ENCODE measurements at places on chromosomes 1 and 21.
A peak's percentile ranks its signal among the peaks of the same experiment; 100 is the strongest.

DNA sequence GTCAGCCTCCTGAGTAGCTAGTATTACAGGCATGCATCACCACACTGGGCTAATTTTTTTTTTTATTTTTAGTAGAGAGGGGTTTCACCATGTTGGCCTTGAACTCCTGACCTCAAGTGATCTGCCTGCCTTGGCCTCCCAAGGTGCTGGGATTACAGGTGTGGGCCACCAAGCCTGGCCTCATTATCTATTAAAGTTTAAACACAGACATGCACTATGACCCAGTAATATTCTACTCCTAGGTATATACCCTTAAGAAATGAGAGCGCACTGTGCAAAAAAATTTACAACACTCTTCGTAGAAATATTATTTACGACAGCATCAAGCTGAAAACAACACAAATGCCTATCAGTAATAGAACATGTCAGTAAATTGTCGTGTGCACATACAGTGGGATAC, 18.6 kb upstream of the SH2D1B start:
- DNase-seq: no peak

DNA sequence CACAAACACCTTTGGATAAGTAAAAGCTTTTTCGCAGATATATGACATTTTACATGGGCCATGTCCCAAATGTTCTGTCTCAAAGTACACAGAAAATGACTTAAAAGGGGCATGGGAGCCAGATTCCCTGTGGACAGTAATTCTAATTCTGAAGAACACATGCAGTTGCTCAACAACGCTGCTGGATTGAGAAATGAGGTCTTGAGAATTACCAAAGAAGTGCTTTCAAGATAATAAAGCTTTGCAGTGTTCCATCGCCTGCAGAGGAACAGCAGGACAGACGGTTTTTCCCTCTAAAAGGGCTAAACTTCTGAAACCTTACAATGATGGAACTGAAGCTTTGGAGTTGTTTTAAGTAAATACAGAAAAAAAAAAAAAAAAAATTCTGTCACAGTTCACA, 55.3 kb upstream of the HSPA13 start:
- no peak for DNase-seq

- DNase-seq: no peak
Observed at GRCh38 chr1:226743259-226743658, 4.2 kb upstream of the ITPKB start.

DNA sequence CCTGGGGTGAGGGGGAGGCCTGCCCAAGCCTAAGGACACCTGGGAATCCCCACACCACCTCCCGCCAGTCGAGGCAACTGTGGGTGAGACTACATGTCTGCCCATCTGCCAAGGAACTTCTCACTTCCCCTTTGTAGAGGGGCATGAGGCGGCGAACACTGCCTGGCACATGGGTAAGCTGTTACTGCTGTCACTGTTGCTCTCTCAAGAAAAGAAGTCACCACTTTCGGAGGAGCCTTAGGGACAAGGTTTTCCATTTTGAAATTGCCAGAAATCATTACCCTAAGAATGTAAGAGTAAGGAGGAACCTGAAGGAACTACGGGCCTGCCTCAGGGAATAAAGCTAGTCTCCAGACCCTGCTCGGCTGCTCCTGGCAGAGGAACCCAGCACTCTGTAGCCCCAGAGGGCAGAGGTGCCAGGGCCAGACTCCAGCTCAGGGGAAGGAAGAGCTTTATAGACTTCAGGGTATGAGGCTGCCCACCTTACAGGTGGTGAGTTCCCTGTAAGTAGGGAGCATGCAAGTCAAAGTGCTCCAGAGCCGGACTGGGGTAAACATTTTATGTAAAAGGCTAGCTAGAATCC, 23.3 kb downstream of the SLC2A1 start:
- DNase-seq: no peak

GRCh38 chr1:23563003-23563402, 3.7 kb upstream of the ID3 start:
- no peak for DNase-seq

DNA sequence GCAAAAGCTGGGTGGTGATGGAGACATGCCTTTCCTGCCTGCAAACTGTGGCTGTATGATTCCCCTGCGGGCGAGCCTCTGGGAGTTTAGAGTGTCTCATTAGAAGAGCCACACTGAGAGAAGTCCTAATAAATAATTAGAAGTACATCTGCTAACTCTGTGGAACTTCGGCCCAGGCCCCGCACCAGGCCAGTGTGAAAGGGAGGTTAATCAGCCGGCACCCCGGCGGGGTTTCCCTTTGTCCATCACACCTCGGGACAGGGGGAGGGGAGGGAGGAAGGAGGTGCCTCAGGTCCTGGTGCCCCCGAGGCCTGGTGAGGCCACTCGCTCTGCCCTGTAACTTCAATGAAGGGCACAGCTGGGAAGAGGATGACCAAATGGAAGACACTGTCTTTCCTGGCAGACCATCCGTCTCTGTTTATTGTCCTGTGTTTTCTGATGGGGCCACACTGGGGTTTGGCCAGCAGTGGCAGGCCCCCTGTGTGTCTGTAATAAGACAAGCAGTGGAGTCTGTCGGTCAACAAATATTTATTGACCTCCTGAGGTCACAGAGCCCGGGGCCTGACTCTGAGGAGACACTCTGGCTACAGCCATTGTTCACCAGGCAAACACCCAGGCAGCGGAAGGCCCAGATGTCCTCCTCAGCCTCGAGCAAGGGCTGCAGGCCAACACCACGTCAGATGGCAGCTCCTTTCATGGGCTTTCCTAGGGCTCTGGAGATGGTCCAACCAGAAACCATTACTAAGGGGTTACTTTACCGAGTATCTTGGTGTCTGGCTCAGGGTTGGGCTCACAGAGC, 267.5 kb upstream of the RAB4A start:
- DNase-seq: no peak

- DNase-seq: no peak
Observed at GRCh38 chr1:98906361-98906760, 98.3 kb downstream of the PLPPR5 start.

DNA sequence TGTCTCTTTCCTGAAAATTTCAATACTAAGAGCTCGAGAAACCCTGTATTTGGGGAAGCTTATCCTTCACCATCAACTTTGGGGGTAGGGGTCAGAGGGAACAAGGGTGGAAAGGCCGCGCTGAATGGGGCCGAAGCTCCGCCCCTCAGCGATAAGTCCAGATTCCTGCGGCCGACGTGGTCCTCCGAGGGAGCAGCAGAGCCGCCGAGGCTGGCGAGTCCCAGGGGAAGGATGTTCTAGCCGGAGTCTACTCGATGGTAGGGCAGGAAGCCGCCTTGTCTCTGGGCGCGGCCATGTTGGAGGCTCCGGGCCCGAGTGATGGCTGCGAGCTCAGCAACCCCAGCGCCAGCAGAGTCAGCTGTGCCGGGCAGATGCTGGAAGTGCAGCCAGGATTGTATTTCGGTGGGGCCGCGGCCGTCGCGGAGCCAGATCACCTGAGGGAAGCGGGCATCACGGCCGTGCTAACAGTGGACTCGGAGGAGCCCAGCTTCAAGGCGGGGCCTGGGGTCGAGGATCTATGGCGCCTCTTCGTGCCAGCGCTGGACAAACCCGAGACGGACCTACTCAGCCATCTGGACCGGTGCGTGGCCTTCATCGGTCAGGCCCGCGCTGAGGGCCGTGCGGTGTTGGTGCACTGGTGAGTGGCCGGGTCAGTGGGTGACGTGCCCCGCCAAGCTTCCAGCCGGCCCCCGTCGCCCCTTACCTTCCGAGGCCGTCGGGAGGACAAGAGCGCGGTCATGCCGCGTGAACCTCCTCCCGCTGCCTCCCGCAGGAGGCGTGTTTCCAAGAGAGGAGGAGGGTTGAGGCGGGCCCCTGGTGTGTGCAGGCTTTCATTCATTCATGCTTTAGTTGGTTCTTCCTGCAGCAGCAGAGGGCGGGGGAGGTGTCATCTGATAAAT, at the start of gene DUSP12:
Gene DUSP12, plus strand, starts transcription at position 278 of the 899 bp plus-strand sequence. Its CDS starts 16 bp downstream, at position 294.
- DNase-seq: peak; percentile 94

DNA sequence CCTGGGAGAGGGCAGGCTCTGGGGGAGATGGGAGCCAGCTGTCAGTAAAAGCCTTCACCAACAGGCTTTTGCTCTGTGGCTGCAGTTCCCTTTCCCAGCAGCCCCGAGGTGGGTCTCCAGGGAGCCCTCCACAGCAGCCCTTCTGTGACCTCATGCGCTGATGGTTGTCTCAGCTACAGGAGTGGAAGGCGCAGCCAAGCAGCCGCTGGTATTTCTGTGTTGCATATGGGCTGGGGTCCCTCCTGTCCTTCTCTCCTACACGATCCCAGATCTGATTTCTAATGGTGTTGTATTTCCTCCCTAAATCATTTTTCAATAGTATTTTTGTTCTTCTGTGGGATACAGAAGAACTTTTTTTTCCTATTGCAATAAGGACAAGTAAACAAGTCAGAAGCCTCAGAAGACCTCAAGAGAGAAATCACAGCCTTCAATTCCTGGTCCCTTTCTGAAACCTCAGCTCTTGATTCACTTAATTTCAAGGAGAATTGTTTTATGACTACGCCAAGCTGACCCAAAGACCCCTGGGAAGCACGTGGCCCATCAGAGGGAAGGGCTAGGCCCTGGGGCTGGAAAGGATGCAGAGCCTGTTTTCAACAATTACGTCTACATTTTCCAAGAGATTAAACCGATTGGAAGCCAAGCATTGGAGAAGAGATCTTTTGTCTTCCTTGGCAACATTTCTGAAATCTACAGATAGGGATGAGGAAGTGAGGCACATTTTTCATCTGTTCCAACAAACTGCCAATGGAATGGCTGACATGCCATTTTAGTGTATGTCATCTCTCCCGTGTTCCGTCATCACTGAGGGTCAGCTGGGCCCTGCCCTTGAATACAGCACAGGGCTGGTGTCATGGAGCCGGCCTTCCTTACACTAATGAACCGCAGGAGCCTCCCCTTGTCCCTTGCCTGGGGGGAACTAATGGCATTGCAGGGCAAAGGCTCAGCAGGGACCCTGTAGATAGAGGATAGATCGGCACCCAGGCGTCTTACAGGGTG, 42.0 kb upstream of the SCCPDH start:
- no peak for DNase-seq

GRCh38 chr1:73310797-73311381, 887.1 kb downstream of the LRRIQ3 start:
- DNase-seq: no peak

GRCh38 chr1:56309065-56309464, 270.3 kb downstream of the PLPP3 start:
- DNase-seq: no peak

DNA sequence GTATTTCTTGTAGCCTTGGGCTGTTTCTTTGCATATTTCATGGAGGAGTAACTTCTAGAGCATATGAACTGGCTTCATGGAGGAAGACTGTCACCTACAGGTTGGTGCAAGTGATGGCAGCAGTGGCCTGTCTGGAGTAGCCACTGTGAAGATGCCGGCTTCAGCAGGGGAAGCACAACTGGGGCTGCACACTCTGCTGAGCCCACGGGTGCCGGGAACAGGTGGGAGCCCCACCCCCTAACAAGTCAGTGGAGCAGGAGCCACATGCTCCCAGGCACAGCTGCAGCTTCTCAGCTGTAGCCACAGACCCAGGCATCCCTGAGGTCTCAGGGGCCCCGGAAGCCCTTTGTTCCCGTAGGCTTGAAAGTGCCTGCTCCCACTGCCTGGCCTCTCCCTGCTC, 43.2 kb upstream of the C1orf185 start:
- no peak for DNase-seq

- no peak for DNase-seq
Observed at GRCh38 chr21:26977746-26978145, 10.9 kb upstream of the ADAMTS5 start.

GRCh38 chr1:7006996-7007871, 222.0 kb downstream of the CAMTA1 start:
- DNase-seq: no peak

- no peak for DNase-seq
Observed at GRCh38 chr1:70842562-70842961, 205.1 kb downstream of the PTGER3 start.
